ENCODE measurements at places on chromosomes 3 and 15.

DNA sequence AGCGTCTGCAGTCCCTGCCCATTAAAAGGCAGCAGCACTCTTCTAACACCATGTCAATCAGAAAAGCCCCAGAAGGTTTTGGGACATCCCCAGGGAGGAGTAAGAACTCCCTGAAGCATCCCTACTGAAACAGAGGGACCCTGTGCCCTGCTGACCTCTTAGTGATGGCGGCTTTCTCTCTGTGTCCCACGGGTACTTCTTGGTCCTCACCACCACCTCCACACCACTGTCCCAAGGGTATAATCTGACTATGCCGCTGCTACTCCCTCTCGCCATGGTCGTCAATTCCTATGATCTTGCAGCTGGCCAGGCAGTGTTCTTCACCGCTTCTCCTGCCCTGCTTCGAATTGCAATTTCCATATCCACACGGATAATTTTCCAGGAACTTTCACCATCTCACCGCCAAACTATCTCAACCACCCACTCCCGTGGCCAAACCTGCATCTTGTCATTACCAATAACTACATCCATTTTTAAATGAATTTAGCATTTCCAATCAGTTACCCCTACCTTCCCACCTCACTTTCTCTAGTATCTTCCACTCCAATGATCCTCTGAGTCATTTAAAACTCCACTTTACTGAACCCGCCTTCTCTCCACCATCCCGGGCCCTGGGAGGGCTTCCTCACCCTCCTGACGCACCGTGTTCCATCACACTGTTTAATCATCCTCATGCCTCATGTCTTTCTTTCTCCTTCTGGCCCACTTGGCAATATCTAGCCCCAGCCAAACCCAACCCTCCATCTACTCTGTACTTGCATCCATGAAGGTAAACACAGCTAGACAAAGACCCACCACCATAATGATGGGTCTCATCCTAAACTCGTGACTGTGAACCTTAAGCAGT lies 23.7 kb downstream of the PRR23E start:
- no peak for DNase-seq

GRCh38 chr15:101338502-101339057 lies 43.5 kb upstream of the SNRPA1 start:
- DNase-seq: no peak

DNA sequence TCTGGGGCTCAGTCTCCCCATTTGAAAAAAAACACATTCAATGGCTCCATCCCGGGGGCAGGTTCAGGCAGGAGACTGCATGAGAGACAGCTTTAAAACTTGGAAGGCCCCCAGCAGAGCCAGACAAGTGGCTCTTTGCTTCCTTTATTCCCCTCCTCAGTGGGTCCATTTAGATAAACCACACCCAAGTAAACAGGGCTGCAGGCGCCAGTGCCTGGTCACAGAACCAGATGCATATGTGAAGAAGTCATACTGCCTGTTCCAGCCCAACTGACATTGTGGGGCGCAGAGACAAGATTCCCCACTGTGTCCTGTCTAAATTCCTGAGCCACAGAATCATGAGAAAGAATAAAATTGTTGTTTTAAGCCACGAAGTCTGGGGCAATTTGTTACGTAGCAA lies 9.0 kb downstream of the FBN1 start:
- DNase-seq: no peak

- DNase-seq: no peak
Measured at GRCh38 chr3:177554895-177555759, 357.8 kb upstream of the TBL1XR1 start.

DNA sequence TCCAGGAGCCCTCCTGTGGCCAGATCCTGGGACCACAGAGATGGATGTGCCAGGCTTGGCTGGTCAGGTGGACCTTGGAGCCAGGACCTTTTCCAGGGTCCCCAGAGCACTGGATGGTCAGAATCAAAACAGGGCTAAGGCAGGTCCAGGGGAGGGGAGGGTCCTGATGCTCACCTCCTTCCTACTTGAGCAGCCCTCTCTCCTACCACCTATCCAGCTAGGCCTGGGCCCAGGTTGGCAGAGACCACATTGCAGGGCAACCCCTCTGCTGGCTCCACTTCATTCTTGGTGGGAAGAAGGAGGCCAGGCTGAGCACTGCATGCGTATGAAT lies 28.5 kb upstream of the SFMBT1 start:
- DNase-seq: no peak

DNA sequence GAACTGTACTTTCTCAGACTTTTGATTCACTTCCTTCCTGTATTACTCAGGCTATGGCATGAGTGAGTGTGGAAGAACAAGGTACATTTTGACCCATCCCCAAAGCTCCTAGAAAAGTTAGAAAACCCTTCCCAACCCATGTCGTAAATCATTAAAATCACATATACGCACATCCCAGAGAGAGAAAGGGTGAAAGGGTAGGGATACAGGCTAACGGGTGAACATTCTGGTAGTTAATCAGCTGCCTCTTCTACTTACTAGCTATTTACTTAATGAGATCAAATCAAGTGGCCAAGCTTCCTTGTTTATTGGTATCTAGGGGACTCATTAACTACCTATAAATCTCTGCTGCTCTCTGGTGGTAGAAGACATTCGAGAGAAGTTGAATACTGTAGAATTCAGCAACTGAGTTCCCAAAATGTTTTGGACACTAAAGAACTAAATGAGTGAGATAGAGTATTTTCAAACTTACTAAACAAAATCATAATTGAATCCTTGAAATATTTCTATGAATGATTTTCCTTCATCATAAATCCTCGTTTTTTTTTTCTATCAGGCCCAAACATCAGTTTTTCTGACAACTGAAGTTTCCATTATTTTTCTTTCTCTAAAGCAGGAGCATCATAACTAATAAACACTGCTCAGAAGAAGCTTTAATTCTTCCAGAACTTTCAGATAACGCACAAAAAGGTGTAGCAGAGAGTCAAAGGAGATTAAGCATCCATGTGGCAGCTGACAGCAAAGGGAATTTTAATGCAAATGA lies 124.2 kb downstream of the IMPG2 start:
- DNase-seq: peak; percentile 27

Data from kidney capillary endothelial cell (primary cell).